Hippocampal formation (tissue), 2 donors: ENCODE measurements at places on chromosomes 16 and 17.

DNA sequence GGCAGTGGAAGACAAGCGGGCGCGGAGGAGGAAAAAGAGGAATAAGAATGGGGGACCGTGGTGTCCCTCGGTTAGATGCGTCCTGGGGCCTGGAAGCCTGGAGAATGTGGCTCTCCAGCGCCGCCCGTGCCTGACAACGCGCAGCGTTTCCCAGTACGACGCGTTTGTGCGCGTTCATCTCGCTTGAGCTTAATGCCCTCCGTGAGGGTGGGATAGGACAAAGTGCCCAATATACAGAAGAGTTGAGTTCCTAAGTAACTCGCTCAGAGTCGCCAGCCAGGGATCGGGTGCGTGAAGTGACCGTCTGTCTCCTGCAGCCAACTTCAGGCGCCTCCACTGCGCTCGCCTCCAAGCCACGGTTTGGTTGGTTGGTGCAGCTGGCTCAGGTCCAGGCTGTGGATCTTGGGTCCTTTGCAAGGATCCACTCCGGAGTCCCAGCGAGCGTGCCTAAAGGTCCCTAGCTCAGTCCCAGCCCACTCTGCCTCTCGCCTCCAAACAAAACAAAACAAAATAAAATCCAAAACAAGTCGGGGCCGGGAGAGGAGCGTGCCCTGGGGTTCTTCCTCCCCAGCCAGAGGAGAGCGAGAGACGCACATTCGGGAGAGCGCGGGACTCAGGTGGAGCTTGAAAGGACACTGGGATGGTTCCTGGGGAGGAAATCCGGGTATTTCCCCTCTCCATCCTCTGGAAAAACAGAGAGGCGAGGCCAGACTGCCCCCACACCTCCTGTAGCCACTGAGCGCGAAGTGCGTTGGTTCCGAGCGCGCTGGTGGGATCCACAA is 974 bp downstream of the GALR2 start:
- no peak for DNase-seq

- no peak for DNase-seq
Observed at GRCh38 chr17:28700830-28701492, 10.7 kb downstream of the PROCA1 start.

- DNase-seq: no peak
Observed at GRCh38 chr16:12613131-12613991, 190.3 kb downstream of the CPPED1 start.

DNA sequence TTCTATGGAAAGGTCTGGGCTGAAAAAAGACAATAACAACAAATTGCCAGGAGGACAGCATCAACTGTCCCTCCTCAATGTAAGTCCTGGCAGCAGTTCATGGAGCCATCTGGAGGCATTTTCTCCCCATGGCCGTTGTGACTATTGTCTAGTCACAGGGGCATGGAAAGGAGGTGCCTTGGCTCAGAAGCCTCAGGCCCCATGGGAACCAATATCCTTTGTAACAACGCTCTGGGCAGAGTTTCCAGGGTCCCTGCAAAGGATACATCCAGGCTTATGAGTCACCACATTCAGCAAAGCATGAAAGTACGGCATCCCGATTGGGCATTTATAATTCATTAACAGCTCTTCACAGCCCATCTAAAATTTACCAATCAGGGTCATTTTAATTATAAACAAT is 85.2 kb downstream of the GLG1 start:
- DNase-seq: peak; percentile 27

DNA sequence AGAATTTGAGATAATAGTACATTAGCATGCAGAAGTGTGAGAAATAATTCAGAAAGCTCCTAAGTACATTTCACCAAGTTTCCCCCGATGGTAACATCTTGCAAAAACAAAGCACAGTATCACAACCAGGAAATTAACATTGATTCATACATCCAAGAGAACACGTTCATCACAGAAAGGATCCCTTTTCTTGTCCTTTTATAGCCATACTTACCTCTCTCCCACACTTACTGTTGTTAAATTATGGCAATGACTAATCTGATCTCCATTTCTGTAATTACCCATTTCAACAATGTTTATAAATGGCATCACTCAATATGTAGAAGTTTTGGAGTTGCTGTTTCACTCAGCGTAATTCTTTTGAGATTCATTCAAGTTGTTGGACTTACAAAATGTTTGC is 1260.0 kb downstream of the CDH8 start:
- DNase-seq: no peak
